Mammary epithelial cell (primary cell): ENCODE measurements at places on chromosomes 13 and 19.

DNA sequence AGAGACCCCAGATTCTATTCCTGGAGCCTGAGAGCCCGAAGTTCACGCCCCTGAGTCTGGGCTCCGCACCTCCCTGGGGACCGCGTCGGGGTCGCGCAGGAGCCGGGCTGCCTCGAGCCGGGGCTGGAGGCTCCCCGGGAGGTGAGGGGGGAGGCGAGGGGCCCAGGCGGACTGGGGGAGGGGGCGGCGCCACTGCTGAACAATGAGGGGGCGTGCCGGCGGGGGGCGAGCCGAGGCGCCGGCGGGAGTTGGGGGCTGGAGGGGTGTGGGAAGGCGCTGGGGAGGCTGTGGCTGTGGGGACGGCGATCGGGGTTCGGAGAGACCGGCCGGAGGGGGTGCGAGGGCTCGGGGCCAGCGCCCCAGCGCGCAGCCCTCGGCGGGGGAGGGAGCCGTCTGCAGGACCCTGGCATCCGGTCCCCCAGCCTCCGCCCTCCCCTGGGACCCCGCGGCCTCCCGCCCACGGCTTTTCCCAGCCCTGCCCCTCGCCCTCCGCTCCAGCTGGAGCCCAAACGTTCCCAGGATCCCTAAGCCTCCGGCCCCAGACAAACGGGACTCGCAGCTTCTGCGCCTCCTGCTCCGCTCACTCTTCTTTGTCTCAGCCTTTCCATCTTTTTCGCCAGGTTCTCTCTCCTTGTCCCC, 922 bp downstream of the PLEKHG2 start:
- DNase-seq = no peak

GRCh38 chr19:2059422-2060201, 8.6 kb upstream of the MKNK2 start:
- DNase-seq = peak; percentile 45

DNA sequence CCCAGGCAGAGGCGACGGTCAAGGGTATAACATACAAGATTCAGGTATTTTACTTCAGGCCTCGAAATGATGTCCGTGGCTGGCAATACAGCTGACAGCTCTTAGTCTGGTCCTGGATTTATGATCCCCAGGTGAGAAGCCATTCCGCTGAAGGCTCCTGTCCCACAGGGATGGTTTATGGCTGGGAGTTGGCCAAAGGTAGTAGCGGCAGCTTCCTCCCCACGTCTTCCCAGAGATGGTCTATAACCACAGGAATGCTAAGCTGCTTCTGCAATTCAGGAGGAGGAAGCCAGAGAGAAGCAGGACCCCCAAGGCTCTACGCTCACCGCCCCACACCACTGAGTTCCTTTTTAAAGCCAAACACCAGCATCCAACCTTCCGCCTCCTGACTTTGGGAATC, 27.1 kb downstream of the OLFM2 start:
- DNase-seq = no peak

DNA sequence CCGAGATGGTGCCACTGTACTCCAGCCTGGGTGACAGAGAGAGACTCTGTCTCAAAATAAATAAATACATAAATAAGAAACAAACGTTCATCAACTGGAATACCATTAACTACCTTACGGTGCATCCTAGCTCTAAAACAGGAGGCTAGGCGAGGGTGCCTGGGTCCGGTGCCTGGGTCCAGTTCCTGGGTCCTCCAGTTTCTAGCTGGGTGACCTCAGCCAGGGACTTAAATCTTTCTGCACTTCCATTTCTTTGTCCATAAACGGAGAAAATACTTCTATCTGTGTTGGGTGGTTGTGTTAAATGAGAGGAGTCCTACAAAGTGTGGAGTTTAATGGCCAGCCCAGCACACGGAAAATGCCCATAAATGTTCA, 34.0 kb downstream of the RFX2 start:
- DNase-seq = no peak

- peak; percentile 1 for DNase-seq
These were observed 82.0 kb downstream of the MYO16 start for GRCh38 chr13:108711386-108711785.

DNA sequence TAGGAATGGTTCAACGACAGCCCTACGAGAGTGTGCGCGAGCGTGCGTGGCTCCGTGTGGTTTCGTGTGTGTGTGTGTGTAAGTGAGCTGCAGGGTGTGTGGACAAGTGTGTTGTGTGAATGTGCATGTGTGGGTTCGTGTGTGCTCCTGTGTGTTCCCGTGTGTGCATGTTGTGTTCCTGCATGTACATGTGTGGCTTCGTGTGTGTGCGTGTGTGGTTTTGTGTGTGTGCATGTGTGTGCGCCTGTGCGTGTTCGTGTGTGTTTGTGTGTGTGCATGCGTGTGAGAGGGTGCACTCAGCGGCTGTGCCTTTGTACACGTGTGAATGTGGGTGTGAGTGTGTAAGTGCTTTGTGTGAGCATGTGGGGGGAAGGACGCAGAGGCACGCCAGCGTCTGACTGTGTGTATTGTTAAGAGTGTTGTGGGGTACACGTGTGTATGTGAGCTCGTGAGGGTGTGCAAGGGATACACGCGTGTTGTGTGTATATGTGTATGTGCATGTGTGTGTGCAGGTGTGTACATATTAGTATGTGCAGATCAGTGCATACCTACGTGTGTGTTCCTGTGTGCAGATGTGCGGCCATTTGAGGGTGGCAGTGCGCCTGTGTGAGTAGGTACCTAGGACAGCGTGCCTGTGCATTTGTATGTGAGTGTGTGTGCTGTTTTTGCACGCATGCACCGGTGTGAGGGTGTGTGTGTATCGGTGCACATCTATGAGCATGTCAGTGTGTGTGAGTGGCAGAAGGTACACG, 24.3 kb upstream of the ONECUT3 start:
- DNase-seq = no peak

DNA sequence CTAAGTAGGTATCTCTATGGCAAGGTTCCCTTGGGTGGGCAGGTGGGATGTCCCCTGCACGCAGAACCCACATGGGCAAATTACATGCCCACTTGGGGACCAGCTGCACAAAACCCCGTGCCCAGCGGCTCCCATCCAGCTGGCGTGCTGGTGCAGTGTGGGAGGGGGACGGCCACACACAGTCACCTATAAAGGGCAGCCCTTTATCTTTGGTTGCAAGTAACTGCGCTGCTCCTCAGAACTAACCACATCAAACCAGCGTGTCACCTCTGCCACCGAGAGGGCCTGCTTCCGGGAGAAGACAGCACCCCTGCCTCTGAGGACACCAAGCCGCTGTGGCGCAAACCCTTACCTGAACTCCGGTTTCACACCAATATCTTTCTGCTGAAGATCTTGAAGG, 32.2 kb downstream of the ANKRD27 start:
- DNase-seq = no peak

GRCh38 chr13:97174638-97175037, 47.5 kb upstream of the MBNL2 start:
- peak; percentile 14 for DNase-seq

DNA sequence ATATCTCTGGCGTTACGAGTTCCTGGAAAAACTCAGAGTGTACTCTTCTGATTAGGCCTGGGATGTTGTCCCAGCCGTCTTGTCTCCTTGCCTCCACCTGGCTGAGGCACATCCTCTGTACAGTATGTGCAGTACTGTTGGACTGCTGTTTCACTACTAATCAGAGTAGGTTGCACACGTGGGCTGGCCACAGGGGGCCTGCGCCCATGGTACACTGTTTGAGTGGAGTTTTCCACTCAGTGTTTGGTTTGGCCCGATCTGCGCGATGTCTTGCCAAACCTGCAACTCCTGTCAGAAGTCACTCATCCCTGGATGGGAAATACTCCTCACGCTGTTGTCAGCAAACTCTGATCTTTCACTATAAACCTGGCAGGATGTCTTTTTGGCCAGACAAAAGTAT, 189.6 kb upstream of the CSNK1A1L start:
- no peak for DNase-seq

- peak; percentile 93 for DNase-seq
These were observed at the start of gene ZNF350 for GRCh38 chr19:51986309-51987291. Gene ZNF350, minus strand, starts transcription at chr19:51986840. Its CDS starts 12,480 bp downstream, at chr19:51974360.

- no peak for DNase-seq
These were observed 14.3 kb downstream of the ACTL9 start for GRCh38 chr19:8684001-8684902.

- no peak for DNase-seq
These were observed 72.0 kb upstream of the KCTD15 start for GRCh38 chr19:33724721-33725060.

DNA sequence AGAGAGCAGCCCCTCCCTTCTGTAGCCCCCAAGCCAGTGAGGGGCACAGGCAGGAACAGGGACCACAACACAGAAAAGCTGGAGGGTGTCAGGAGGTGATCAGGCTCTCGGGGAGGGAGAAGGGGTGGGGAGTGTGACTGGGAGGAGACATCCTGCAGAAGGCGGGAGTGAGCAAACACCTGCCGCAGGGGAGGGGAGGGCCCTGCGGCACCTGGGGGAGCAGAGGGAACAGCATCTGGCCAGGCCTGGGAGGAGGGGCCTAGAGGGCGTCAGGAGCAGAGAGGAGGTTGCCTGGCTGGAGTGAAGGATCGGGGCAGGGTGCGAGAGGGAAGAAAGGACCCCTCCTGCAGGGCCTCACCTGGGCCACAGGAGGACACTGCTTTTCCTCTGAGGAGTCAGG, 4.2 kb downstream of the KLK3 start:
- DNase-seq = no peak

- DNase-seq = no peak
These were observed 758 bp downstream of the BAX start for GRCh38 chr19:48955308-48955958.

- DNase-seq = no peak
These were observed 12.1 kb upstream of the KLK14 start for GRCh38 chr19:51094696-51095279.

GRCh38 chr19:38624822-38625221, 5.8 kb downstream of the EIF3K start:
- no peak for DNase-seq

- DNase-seq = no peak
These were observed 70.7 kb upstream of the MYCBP2 start for GRCh38 chr13:77397636-77398035.

DNA sequence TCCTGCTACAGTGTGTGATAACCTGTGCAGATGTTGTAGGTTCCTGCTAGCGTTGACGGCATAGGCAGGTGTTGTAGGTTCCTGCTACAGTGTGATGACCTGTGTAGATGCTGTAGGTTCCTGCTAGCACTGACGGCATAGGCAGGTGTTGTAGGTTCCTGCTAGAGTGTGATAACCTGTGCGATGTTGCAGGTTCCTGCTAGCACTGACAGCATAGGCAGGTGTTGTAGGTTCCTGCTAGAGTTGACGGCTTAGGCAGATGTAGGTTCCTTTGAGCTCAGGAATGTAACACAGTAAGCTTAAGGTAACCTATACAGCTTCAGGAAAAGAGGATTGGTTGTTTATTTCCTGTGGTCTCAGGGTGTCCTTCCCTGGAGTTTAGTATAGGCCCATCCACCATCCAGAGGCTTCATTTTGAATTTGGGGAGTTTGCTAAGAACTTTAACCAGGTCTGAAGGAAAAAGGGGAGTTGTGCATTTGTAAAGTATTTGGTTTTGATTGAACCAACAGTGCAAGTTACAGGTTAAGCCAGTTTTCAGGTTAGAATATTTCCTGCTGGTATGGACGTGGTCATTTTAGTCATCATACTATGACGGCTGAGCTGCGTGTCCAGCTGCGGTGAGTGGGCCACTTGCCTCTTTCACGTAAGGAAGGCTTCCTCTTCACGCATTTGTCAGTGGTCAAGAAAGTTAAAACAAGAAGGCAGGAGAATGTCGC, 53.8 kb downstream of the ATP11A start:
- no peak for DNase-seq

GRCh38 chr13:40546047-40546446, 120.4 kb downstream of the FOXO1 start:
- DNase-seq = no peak

DNA sequence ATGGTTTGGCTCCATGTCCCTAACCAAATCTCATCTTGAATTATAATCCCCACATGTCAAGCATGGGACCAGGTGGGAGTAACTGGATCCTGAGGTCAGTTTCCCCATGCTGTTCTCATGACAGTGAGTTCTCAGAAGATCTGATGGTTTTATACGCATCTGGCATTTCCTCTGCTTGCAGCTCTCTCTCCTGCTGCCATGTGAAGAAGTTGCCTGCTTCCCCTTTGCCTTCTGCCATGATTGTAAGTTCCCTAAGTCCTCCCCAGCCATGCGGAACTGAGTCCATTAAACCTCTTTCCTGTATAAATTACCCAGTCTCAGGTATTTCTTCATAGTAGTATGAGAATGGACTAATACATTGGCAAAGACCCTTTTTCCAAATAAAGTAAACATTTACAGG, 96.8 kb downstream of the TSHZ3 start:
- no peak for DNase-seq
